Calu3 (cell line): ENCODE measurements at places on chromosomes 16 and 17. TPM values are rescaled to one million over a fixed set of nuclear protein-coding genes. Genes with fewer than 3 reads are reported as not detected.

The ZDHHC7 gene
- total RNA-seq, result 100 and 109 TPM in 2 replicates

GRCh38 chr17:10261098-10261497, 62.7 kb upstream of the GAS7 start:
- DNase-seq, result no peak

The HBA1 gene
- total RNA-seq, result not detected in 2 replicates

DNA sequence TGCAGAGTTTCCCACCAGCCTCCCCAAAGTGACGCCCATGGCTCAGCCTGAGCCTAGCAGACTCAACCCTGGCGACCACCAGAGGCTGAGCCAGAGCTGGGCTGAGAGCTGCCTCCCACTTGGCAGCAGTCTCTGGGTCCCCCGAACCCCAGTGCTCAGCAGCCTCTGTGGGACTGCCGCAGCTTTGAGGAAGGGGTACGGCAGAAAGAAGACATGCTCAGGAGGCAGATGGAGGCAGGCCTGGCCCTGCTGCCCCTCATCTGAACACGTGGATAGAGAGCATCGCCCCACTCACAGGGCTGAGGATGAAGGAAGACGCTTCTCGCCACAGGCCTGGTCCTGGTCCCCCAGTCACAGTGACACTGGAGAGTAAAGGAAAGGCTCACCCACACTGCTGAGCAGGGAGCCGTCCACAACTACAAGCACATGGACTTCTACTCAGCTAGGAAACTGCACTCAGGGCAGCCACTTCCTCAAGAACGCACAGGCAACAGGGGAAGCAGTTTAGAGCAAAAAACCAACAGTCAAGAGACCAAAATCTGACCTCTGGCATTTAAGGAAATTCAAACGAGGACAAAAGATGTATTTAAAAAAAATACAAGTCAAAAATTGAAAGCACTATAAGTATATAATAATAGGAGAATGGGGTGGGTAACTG, 45.2 kb upstream of the GSG1L start:
- DNase-seq, result no peak

The HOXB2 gene
- 24.5 and 32.6 TPM in 2 replicates for total RNA-seq

The SMG6 gene
- 13.0 and 13.5 TPM in 2 replicates for total RNA-seq

GRCh38 chr17:16374146-16374938, 6.5 kb upstream of the UBB start:
- DNase-seq, result no peak

DNA sequence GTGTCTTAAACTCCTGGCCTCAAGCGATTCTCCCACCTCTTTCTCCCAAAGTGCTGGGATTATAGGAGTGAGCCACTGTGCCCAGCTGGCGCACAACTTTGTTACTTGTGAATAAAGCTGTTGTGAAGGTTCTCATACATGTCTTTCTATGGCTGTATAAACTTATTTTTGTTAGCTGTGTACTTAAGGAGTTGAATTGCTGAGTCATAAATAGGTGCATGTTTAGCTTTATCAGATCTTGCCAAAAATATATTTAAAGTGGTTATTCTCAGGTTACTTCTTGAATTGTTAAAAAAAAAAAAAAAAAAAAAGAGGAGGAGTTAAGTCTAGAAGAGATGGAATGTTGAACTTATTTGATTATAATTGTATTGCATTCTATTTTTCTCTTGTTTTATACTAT, 47.6 kb upstream of the IRX3 start:
- DNase-seq, result no peak

DNA sequence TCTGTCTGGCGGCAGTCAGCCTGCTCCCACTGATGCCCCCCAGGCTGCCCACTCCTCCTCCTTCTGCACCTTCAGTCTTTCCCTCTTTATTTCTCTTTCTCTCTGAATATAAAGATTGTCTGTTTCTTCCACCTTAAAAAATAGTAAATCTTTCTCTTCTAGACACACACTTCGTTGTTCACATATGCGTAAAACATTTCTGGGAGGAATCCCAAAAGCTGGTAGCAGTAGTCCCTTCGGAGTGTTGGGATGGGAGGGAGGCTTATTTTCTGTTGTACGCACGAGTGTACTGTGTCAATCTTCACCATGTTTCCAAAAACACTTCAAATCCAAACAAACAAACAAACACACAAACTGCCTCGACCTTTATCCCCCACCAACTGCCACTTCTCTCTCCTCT, 9.9 kb downstream of the OSBPL7 start:
- no peak for DNase-seq

The GPR142 gene
- not detected in 2 replicates for total RNA-seq

DNA sequence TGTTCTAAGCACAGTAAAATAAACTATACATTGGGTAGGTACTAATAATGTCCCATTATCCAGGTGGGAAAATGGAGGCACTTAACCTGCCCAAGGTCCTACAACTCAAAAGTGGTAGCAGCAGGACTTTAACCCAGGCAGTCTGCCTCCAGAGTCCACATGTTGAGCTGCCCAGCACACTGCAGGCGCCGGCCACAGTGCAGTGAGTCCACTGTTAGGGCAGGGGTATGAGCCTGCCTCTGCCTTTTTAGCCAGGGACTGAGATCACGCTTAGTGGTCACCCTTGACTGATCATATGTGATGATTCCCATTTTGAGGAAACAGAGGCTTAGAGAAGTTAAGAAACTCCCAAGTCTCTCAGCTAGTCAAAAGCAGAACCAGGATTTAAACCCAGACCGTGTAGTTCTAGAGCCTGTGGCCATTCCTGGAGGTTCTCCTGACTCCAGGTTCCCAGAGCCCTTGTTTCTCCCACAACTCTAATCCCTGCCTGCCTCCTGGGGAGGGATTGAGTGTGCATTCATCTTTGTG, 8.4 kb downstream of the CES1 start:
- no peak for DNase-seq

GRCh38 chr16:23857256-23857880, 21.6 kb downstream of the PRKCB start:
- no peak for DNase-seq

DNA sequence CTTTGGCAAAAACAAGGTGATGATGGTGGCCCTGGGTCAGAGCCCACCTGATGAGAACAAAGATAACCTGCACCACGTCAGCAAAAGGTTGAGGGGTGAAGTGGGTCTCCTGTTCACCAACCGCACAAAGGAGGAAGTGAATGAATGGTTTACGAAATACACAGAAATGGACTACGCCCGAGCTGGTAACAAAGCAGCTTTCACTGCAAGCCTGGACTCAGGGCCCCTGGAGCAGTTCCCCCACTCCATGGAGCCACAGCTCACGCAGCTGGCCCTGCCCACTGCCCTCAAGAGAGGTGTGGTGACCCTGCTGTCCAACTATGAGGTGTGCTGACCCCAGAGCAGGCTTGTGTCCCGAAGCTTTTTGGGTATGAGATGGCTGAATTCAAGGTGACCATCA, 29.7 kb upstream of the DLX4 start:
- DNase-seq, result peak; percentile 61

The MILR1 gene
- 4.9 and 7.6 TPM in 2 replicates for total RNA-seq

The SNX20 gene
- total RNA-seq, result not detected in 2 replicates

- DNase-seq, result no peak
Observed at GRCh38 chr16:51592535-51593300, 441.6 kb upstream of the SALL1 start.

DNA sequence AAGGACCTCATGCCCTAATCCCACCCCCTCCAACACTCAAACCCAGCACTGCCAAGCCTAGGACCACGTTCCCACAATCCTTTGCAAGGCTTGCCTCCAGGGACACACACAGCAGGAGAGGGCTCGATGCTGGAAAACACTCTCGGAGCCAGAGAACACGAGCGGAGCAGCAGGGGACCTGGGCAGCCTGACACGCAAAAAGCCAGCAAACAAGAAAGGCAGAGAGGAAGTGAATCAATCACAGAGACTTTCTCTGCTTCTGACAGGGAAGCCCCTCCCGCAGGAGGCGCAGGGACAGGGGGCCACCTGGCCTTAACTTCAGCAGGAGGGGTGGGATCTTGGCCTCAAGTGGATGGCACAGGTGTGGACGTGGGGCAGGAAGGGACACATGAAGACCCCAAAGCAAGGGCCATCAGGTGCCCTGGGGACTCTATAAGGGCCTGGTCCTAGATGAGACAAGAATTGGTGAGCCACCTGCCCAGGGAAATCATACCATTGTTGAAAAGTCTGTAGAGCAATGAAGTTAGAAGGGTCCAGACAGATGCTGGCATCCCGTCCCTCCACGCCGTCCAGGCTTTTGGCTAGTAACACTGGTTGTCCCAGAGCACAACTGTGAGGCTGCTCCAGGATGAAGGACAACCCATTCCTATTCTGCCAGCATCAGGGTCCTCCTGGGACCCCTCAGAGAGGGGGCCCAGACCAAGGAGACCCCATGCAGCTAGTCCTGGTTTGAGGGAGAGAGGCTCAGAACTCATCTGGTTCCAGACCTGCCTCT, 2.2 kb downstream of the SDK2 start:
- no peak for DNase-seq

DNA sequence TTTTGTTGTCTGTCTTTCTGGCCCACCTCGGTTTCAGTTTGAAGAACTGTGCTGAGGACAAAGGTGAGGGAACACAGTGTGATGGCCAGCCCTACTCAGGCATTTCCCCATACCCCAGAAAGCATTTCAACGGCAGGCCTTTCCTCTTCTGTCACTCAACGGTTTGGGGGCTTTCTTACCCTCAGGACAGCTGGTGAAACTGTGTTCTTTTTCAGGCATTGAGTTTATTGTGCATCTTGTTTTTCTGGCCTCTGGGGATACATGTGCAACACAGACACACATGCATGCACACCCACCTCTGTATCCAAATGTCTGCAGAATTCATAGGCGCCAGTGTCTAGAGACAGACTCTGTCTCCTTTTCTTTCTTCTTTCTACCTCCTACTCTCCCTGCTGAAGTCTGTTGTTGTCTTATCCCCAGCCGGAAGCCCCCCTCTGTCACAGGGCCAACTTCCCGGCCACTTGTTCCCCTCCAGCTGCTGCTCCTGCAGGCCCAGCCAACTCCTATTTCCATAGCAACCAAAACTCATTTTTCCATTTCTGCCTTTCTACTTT, 17.0 kb downstream of the CHD9 start:
- DNase-seq, result no peak
